Femur (tissue), 1 donor: ENCODE measurements at places on chromosomes 2 and 18.
A peak's percentile ranks its signal among the peaks of the same experiment; 100 is the strongest.

GRCh38 chr2:68124321-68124720 is 33.4 kb upstream of the PNO1 start:
- no peak for DNase-seq

DNA sequence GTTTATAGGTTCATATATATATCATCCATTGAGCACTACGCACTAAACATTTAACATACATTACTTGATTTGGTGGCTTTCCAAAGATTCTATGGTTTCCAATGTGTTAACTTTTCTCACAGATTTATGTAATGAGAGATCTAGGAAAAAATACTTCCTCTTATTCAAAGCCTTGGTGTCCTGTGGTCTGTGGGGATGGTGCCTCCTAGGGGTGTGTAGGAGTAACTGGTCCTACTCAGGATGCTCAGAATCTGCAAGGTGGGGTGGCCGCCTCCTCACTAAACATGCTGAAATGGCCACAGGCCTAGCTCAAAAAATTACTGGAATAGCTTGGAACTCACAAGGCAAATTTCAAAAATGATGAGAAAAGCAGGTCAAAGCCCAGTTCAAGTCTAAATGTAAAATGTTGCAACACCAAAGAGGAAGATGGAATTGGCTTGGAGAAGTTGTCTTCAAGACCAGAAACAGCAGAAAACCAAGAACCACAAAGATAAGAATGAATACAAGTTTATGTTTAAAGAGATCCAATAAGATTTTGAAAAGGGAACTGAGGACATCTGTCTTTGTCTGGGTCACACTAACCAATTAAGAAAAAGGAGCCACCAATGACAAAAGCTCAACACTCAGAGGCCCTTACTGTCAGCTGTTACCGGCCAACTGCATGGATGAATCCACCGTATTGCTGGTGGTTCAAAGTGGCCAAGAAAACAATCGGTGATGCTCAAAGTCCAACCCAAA is 11.5 kb downstream of the GPR55 start:
- peak; percentile 3 for DNase-seq

GRCh38 chr2:174682007-174682577 is 82.2 kb downstream of the CHRNA1 start:
- DNase-seq = peak; percentile 67

- DNase-seq = no peak
These were observed 6.1 kb upstream of the TBC1D8 start for GRCh38 chr2:101157272-101157671.

DNA sequence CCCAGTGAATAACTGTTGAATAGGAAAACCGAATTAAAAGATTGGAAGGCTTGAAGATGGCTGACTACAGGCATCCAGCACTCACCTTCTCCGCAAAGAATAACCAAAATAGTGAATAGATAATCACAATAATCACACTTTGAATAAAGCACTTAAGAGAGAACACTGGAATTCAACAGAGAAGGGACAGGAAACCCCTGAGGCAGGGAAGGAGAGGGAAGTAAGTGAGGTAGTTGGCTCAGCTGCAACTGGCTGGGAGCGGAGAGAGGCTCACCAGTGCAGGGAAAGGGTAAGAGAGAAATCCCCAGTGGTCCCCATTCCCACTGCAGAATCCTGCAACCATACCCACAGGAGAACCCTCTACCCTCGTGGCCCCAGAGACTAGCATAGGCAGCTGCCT is 246.6 kb upstream of the NCKAP5 start:
- no peak for DNase-seq

DNA sequence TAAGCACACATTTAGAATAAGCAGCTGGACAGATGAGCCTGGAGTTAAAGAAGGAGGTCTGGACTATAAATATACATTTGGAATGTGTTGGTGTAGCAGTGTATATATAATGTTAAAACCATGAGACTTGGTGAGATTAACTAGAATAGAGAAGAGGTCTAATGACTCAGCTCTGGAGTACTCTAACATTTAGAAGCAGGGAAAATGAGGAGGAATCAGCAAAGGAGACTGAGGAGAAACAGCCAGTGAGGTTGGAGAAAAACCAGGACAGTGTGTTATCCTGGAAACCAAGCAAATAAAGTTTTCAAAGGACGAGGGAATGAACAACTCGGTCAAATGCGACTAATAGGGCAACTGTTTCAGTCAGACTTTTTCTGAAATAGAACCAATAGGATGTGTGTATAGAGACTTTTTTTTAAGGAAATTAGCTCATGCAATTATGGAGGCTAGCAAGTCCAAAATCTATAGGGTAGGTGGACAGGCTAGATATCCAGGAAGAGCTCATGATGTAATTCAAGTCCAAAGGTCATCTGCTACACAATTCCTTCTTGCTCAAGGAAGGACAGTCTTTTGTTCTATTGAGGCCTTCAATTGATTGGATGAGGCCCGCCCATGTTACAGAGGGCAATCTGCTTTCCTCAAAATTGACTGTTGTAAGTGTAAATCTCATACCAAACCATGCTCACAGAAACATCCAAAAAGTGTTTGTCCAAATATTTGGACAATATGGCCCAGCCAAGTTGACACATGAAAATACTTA is 10.8 kb upstream of the SESTD1 start:
- no peak for DNase-seq

- DNase-seq = no peak
These were observed 80.4 kb downstream of the LIMS1 start for GRCh38 chr2:108614659-108615058.
